ENCODE measurements at places on chromosomes 5 and 9. TPM values are rescaled to one million over a fixed set of nuclear protein-coding genes. Genes with fewer than 3 reads are reported as not detected.

Gene CD72
- 1.5 TPM for total RNA-seq

Gene GNAQ
- 78.5 TPM for total RNA-seq

Gene DBH
- 0.79 TPM for total RNA-seq

Gene SFXN1
- 36.5 TPM for total RNA-seq

Gene TMEM252
- total RNA-seq: not detected

Gene CDO1
- total RNA-seq: 21.1 TPM

Data from urinary bladder (tissue), 4 donors.